ENCODE measurements at places on chromosomes 13 and 19.

DNA sequence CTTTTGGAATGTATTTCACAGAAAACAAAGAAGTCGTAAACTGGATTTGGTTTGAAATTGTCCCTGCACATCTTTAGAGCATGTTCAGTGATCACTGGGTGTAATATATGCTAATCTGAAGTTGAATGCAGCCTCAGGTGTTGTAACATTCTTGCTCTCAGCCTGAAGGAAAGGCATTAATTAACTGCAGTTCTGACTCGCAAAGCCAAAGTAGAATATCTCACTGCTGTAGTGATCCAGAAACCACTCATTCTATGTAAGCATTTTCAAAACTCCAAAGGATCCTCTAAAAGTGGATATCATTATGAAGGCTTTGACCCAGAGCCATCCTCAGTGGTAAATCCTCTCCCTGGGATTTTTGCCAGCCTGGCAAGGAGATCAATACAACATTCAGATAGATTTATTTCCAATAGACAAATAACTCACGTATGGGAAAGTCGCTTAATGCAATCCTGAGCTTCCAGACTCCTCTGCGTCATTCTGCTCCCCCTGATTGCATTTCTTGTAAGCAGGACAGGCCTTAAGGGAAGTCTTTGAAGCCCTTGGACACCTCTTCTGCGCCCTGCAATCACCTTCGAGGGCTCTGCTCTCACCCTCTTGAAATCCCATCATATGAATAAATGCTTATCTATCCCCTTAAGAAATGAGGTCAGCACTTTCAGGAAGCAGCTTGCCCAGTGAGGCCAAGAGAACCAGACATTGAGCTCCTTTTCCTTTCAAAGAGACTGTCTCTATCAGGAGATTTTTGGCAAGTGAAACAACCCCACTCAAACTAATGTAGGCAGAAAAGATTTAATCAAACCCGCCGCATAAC is 301.7 kb upstream of the NBEA start:
- DNase-seq, result no peak

- DNase-seq, result no peak
Measured at GRCh38 chr13:93259527-93260080, 33.0 kb downstream of the GPC6 start.

DNA sequence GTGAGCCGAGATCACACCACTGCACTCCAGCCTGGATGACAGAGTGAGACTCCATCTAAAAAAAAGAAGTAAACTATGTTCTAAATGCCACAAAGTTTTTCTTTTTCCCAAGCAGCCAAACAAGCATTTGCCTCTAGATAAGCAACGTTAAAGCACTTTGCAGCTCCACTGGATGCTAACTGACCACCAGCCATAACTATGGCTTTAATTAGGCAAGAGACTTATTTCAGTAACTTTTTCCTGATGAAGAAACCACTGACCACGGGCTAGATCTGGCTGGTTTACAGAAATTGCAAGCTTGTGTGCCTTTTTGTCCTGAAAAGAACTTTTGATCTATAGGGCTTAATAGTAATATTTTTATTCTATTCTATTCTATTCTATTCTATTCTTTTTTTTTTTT is 22.1 kb downstream of the CD70 start:
- DNase-seq, result no peak

- no peak for DNase-seq
Measured at GRCh38 chr13:32385410-32385809, 42.5 kb downstream of the N4BP2L1 start.

DNA sequence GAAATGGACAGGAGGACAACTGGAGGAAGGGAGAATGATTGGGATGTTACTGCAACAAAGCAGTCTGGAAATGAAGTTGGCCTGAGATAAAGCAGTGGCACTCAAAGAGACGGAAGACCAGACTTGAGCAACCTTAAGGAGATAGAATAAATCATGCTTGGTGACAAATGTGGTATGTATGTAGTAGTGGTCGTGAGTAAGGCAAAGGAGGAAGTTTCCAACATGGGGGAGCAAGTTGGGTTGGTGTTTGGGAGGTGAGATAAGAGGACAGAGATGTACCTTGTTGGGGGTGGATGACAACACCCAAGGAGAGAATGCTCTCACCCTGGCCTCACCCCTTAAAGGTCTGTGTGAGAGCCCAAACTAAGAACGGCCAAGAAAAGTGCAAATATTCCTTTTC is 420.5 kb downstream of the DIAPH3 start:
- DNase-seq, result no peak

DNA sequence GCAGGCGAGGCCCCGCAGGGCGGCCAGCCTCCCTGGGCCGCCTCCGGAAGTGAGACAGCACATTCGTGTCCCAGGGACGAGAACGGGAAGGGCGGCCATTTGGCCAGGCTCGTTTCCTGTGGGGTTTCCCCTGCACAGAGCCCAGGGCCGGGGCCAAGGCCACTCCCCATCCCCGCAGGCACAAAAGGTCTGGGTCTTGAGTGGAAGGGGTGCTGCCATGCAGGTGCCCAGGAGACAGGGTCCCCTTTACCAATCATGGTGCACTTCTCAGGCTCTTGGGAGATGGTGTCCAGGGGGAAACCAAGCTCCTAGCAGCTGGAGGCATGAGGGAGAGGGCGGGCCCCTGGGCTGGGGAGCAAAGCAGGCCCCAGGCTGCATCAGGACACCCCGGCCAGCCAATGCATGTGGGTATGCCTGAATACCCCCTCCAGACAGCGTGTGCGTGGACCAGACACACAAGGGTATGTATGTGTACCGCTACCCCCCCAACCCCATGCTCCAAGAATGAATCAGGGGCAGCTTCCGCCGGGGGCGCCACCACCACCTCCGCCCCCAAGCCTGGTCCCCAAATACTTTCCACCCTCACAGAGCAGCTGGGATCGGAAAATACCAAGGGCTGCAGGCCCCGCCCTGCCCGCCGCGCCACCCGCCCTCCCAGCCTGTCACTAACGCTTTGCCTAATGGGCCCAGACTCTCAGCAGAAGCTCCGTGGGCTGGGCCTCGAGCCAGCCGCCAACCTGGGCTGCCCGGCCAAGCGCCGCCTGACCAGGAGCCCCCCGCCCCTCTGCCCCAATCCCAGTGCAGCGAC is 37.6 kb upstream of the NANOS3 start:
- peak; percentile 84 for DNase-seq

- no peak for DNase-seq
Measured at GRCh38 chr19:6423499-6424194, 964 bp downstream of the KHSRP start.

All from SK-N-DZ (cell line).